Smooth muscle cell of the umbilical artery (primary cell): ENCODE measurements at places on chromosomes 7 and 10. TPM values are rescaled to one million over a fixed set of nuclear protein-coding genes. Genes with fewer than 3 reads are reported as not detected.

TRPV5 gene
- not detected in 2 replicates for total RNA-seq

ADARB2 gene
- not detected in 2 replicates for total RNA-seq

PNLIPRP1 gene
- total RNA-seq = not detected in 2 replicates

CWF19L1 gene
- total RNA-seq = 20.4 and 24.9 TPM in 2 replicates

TMEM248 gene
- total RNA-seq = 79.8 and 84.0 TPM in 2 replicates

CAMK2G gene
- total RNA-seq = 23.5 and 32.2 TPM in 2 replicates

FAM24B gene
- 2.1 and 4.6 TPM in 2 replicates for total RNA-seq

TMED4 gene
- 189 and 242 TPM in 2 replicates for total RNA-seq

FOXP2 gene
- 0.92 and 1.2 TPM in 2 replicates for total RNA-seq

SPDYE8 gene
- total RNA-seq = not detected in 2 replicates

CPVL gene
- total RNA-seq = 0.23 and 0.30 TPM in 2 replicates

CRHR2 gene
- not detected in 2 replicates for total RNA-seq

MKLN1 gene
- total RNA-seq = 41.3 and 57.6 TPM in 2 replicates

CACNA2D1 gene
- 94.8 and 114 TPM in 2 replicates for total RNA-seq

GNAT3 gene
- not detected in 2 replicates for total RNA-seq

CYCS gene
- 31.2 and 63.9 TPM in 2 replicates for total RNA-seq

THNSL1 gene
- total RNA-seq = 3.9 and 6.1 TPM in 2 replicates

HOGA1 gene
- under 0.01 and 0.32 TPM in 2 replicates for total RNA-seq

FAM3C gene
- 54.0 and 79.7 TPM in 2 replicates for total RNA-seq

TMEM225B gene
- total RNA-seq = 0.89 TPM in 1 of 2 replicates, not detected in the other

JCAD gene
- total RNA-seq = 51.0 and 91.2 TPM in 2 replicates

AFAP1L2 gene
- total RNA-seq = 0.05 and 0.30 TPM in 2 replicates
